ENCODE measurements at places on chromosomes 1 and 21.

DNA sequence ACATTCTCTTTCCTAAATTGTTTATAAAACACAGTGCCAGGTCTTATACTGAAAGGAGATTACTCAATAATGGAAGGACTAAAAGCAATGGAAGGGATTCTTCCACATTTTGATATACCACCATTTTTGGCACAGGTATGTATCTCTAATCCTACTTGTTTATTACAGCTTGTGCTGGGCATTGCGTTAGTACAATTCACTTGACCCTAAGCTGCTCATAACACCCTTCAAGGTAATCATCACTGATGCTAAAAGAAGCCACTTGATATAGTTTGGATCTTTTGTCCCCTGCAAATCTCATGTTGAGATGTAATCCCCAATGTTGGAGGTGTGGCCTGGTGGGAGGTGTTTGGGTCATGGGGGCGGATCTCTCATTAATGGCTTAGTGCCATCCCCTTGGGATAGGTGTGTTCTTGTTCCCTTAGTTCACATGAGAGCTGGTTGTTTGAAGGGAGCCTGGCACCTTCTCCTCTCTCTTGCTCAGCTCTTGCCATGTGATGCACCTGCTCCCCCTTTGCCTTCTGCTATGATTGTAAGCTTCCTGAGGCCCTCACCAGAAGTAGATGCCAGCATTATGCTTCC, 71.1 kb downstream of the NIBAN1 start:
- DNase-seq, result no peak

DNA sequence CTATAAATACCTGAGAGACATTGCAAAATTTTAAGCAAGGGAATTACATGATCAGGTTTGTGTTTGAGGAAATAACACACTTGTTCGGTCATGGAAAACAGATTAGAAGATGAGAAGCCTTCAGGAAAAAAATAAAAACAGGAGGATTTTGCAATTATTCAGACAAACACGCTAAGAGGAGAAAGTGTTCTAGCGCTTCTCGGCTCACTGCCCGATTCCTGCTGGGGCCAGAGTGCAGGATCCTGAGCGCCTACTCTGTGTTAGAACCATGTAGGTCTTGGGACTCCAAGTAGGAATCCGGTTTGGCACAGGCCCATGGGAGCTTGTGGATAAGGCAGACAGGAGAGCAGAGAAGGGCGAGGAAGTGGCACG, 8.1 kb upstream of the PRELP start:
- no peak for DNase-seq

GRCh38 chr1:228091084-228091483, 8.6 kb downstream of the ARF1 start:
- DNase-seq, result no peak

- DNase-seq, result no peak
Measured at GRCh38 chr1:212962509-212962908, 12.2 kb downstream of the VASH2 start.

DNA sequence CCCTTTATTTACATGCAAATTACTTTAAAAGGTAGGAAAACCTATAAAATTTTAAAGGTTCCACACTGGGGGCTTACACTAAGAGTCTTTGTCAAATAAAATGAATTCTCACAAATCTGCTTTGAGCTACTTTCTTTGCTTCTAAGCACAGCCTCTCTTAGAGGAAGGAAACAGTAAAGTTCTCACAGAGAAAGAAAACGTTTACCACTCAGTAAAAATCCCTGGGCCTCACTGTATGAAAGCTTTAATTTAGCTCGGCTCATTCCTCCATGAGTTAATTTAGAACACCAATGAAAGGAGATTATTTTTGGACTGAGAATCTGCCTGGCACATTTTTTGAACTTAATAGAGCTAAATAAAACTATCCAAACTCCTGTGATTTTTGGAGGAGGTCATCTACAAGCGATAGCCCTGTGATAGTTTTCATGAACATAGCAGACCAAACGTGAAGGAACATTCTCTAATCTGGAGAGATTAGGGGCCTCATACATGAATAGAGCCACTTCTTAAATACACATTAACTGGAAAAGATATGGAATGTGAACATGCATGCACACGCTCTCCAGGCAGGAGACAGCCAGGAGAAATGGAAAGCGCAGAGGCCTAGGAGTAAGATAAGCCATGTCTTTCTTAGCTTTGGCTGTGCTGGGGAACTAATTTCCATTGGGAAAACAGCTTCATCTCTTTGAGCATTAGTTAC, 32.8 kb downstream of the PRRX1 start:
- no peak for DNase-seq

- no peak for DNase-seq
Measured at GRCh38 chr21:36976228-36976861, 9.9 kb upstream of the HLCS start.

GRCh38 chr1:31866450-31867032, 50.7 kb upstream of the SPOCD1 start:
- no peak for DNase-seq

GRCh38 chr1:212487774-212488435, 55.2 kb downstream of the NENF start:
- no peak for DNase-seq

GRCh38 chr1:169931795-169932231, 38.1 kb upstream of the SCYL3 start:
- DNase-seq, result no peak

DNA sequence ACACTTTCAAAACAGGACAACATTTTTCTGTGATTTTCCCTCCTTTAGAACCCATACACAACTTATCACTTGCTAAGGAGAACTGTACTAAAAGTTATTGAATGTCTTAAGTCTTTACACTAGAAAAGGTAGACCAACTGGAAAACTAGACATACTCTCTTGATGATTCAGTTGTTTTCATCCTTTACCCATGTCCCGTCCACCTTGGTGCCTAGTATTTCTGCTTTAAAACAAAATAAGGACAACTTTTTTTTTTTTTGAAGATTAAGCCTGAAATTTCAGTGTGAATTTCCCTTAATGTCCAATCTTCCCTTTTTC, 4.5 kb downstream of the CDKN2C start:
- no peak for DNase-seq

- no peak for DNase-seq
Measured at GRCh38 chr1:91700771-91701471, 185.0 kb downstream of the TGFBR3 start.

DNA sequence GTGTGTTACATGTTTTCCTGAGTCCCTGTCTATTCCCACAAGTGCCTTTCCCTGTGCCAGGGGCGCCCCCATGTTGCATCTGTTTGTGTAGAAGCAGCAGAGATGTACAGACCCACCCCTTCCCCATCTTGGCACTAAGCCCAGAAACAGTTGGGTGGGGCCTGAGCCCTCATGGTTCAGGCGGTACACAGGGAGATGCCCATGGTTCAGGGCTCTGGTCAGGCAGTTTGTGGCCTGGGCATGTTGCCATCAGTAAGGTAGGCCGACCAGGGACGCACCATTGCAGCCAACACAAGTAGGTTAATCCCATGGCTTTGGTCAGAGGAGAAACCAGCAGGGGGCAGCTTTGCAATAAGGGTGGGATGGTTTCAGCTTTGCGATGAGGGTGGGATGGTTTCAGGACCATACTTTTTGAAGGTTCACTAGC, 914 bp upstream of the ADGRB2 start:
- no peak for DNase-seq

- no peak for DNase-seq
Measured at GRCh38 chr1:64197076-64197475, 6.3 kb upstream of the UBE2U start.

DNA sequence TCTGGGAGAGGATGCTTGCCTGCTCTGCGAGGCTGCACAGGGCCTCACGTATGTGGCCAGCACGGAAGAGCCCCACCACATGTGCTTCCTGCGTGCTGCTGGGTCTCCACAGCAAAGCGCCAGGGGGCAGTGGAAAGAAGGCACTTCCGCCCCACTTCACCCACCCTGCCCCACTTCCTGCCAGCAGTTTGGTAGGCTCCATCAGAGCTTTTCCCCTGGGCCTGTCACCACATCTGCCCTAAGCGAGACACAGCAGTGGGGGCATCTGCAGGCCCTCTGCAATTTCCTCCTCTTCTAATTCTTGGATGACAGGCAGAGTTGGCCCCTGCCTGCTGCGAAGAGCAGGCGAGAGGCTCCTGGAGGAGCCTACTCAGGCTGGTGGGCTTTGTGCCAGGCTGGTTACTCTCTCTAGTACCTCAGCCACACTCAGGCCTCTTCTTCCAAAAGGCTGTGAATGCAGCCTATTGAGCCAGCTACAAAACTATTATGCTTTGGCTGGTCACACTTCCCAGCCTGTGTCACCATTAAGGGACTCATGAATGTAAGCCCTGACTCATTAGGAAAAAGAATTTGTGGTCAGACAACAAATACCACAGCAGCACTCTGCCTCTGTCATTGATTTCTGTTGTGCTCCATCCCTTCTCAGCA, 25.0 kb downstream of the CD244 start:
- peak; percentile 75 for DNase-seq

- DNase-seq, result no peak
Measured at GRCh38 chr1:46128344-46128743, 4.1 kb downstream of the PIK3R3 start.

DNA sequence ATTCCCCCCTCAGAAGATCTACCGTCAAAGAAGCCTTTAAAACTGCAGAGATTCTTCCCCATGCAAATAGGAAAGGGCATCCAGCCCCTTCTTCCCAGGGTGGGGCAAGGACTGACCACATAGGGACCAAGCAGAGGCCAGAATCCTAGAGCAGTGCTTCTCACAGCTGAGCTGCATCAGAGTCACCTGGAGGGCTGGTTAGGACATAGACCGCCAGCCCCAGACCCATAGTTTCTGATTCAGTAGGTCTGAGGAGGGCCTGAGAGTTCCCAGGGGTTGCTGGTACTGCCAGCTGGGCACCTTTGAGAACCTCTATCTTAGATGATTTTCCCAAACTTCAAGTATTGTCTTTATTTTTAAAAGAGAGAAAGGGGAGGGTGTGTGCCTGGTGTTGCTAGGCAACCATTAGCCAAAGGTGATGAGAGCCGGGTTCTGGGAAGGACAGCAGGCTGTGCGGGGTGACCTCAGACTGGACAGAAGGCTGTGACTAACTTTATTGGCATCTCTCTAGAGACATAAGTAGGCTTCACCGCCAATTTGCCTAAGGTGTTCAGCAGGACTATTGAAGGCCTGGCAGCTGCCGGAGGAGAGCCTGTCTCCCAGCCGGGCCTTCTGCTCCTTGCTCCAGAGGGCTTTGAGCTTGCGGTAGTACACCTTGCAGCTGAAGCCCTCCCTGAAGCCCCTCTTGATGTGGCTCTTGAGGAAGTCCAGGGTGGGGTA, 3.0 kb downstream of the SPATA46 start:
- no peak for DNase-seq

GRCh38 chr1:9629445-9630201, 21.9 kb upstream of the PIK3CD start:
- peak; percentile 57 for DNase-seq

DNA sequence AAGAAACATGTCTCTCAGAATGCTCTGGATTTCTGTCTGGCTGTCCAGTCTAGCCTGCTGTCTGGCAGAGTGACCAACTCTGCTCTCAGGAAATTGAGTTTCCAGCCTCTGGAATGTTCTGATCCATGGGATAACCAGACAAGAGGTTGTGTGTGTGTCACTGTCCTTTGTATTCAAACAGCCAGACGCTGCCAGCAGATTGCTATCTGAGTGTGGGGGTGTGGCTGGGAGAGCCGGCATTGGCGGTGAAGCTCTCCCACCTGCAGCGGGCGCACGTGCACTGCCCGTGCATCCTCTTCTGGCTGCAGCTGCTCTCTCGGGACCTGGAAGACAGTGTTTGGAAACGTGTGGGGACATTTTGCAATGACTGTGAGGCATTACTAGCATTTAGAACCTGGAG, 26.1 kb downstream of the PKP1 start:
- DNase-seq, result no peak

- no peak for DNase-seq
Measured at GRCh38 chr1:60227601-60228000, 154.0 kb upstream of the C1orf87 start.

GRCh38 chr21:31201144-31201543, 142.9 kb downstream of the TIAM1 start:
- DNase-seq, result no peak

All from activated naive CD4-positive, alpha-beta T cell treated with anti-CD3 and anti-CD28 coated beads, Interleukin-2, amount 50 U/mL, for 16 hours (primary cell).